ENCODE measurements at places on chromosomes 7 and 10.
A peak's percentile ranks its signal among the peaks of the same experiment; 100 is the strongest.

- DNase-seq = peak; percentile 95
Measured at GRCh38 chr10:81873932-81874816, 820 bp upstream of the NRG3 start.

GRCh38 chr7:8638076-8638475 is 204.7 kb downstream of the NXPH1 start:
- no peak for DNase-seq

DNA sequence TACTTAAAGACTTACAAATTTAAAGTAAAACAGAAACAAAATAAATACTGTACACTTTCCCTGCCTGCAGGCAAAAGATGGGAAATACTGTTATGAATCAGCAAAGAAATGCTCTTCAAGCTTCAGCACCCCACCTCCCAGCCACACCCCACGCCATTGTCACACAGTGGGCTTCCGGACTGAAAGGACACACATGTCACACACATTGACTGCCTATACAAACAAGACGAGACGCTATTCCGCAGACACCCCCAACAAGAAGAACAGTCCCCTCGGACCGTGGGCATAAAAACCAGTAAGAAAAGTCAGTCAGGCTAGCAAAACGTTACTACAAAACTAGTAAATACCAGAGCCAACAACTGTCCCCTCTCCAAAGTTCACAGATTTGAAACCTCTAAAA is 22.2 kb upstream of the PARP12 start:
- no peak for DNase-seq

DNA sequence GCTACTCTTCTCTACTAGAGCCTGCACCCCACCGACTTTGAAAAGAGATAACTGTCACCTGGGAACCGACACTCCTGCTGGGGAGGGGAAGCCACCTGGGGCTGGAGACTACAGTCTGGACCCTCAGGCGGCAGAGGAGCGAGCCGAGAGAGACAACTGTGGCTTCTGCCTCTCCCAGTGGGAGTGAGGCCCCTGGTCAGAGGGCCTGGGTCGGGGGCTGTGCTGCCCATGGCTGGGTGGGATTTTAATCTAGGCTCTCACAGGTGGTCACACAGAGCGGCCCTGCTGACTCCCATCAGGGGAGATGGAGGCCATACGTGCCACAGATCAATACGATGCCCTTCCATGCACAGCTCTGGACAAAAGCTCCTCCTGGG is 372.1 kb downstream of the DNAJB6 start:
- no peak for DNase-seq

GRCh38 chr7:80014511-80014910 is 120.1 kb upstream of the GNAI1 start:
- peak; percentile 6 for DNase-seq

DNA sequence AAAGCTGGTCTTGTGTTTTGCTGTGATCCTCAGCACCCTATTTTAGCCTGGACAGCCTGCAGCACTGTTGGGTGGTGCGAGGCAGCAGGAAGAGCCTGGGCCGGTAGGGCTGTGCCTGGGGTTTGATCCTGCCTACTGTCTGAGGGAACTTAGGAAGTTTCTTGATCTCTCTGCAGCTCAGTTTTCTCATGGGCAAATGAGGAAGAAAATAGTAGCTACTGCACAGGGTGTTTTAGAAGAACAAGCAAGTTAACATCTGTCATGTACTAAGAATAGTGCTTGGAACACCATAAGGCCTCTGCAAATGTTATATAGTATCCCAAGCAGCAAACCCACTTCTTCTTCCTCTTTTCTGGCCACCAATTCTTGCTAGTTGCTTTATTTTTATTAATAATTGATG is 12.0 kb upstream of the AGR2 start:
- DNase-seq = no peak

GRCh38 chr10:76667408-76668370 is 969.9 kb downstream of the KCNMA1 start:
- DNase-seq = no peak

GRCh38 chr7:127932076-127932475 is 99.2 kb downstream of the LRRC4 start:
- DNase-seq = no peak

DNA sequence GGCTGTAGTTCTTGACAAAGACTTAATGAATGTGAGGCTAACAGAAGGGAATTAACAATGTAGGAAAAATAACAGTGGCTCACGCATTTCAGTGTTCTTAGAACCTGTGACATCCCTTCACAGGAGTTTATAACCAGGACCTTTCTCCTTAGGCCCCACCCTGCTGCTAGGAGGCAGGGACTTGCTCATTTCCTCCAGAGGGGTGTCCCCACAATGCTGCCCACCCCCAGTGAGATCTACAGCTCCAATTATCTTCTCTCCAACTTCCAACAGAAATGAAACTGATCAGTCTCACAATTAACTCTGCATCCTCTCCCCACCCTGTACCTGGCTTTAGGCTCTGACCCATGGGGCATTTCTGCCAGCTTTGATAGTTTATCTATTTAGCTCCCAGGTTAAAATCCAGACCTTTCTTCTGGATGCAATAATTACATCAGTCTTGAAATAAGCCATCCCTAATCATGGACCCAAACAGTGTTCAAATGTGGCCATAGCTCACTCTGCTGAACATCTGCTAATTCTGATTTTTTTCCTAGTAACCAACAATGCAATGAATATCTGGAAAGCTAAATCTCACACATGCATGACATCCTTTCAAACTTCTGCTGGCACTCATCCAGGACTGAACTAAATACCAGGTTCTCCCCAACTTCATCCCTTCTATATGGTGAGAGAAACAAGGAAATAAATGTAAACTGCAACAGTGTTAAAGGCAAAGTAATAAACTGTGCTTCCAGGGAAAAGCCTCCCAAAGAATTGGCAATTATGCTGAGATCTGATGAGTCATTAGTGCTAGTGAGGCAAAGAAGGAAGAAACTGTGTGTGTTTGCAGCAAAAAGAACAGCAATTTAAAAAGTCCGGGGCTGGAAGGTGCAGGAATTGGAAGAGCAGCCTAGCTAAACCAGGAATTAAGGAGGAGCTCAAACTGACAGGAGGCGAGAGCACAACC is 64.6 kb downstream of the HERPUD2 start:
- no peak for DNase-seq

- no peak for DNase-seq
Measured at GRCh38 chr7:141558544-141559183, 7.5 kb downstream of the AGK start.

DNA sequence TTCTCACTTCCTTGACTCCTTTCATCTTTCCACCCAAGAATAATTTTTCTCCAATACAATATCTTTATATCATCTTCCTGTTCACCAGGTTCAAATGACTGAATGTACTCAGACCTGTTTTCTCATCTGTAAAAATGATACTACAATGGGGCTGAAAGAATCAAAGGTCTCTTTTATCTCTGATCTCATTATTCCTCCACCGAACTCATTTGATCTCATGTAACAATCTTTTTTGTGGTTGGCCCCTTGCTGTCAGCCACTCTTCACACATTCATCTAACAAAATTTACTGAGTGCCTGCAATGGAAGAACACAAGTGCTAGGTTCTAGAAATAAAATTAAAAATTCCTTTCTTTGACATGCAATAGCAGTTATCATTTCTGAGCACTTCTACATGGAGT is 65.0 kb downstream of the GRM8 start:
- no peak for DNase-seq

- no peak for DNase-seq
Measured at GRCh38 chr10:104109908-104110662, 11.9 kb upstream of the SFR1 start.

DNA sequence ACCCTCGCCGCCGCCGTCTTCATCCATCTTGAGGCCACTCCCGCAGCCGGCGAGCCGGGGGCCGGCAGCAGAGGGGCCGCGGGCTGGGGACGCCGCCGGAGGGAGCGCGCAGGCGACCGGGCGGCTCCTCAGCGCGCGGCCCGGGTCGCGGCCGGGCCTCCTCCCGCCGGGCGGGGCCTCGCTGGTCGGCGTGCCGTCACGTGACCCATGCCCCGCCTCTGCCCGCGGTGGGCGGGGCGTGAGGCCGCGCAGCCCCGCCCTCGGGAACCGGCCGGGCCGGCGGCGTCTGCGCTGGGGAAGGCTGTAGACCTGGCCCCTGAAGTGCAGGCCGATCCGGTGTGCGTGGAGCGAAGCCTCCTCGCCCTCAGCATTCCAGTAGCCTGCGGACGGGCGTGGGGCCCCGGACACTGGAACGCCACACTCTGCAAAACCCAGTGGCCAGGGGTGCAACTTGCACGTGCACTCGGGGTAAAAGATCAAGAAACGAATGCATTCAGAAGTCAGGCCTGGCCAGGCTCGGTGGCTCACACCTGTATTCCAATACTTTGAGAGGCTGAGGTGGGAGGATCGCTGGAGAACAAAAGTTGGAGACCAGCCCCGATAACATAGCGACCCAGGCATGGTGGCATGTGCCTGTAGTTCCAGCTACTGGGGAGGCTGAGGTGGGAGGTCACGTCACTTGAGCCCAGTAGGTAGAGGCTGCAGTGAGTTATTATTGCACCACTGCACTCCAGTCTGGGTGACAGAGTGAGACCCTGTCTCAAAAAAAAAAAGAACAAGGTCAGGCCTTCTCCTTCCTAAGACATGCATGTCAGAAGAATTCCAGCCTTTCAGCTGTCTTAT is at the start of gene CYTH3:
TSS of gene CYTH3 (minus strand) at position 144 of the 843 bp plus-strand sequence. CDS start at position 27, 117 bp downstream.
- peak; percentile 95 for DNase-seq

- DNase-seq = no peak
Measured at GRCh38 chr10:74901301-74901700, 74.9 kb downstream of the KAT6B start.

DNA sequence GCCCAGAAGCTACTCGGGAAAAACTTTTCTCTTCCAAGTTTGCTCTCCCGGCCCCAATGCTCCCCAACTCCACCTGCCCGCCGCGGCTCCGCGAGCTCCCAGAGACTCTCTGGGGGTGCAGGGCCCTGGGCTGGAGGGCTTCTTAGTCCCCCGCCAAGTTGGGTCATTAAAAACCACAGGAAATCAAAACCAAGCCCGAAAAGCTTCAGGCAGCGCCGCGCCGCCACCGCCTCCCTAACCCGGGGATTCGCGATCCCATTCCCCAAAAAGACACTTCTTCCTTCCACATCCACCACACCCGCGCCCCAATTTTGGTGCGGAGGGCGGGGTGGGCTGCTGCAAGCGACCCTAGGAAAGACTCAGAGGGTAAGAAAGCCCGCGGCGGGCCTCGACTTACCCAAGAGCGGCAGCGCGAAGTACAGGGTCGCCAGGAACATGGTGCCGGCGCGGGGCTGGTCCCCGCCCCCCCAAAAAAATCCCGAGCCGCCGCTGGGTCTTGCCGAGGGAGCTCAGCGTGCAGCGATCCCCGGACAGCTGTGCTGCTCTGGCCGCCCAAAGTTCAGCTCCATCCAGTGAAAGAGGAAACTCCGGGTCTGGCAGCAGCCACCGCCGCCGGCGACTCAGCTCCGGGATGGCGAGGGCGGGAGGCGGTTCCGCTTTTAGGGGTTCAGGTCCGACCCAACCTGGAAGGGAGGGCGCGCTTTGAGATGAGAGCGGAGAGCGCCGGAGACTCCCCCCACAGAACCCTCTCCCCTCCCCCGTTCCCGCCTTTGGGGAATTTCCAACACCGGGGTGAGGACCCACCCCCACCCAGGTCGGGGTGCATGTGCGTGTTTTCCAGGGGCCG is 1.2 kb downstream of the GFRA1 start:
- peak; percentile 57 for DNase-seq

DNA sequence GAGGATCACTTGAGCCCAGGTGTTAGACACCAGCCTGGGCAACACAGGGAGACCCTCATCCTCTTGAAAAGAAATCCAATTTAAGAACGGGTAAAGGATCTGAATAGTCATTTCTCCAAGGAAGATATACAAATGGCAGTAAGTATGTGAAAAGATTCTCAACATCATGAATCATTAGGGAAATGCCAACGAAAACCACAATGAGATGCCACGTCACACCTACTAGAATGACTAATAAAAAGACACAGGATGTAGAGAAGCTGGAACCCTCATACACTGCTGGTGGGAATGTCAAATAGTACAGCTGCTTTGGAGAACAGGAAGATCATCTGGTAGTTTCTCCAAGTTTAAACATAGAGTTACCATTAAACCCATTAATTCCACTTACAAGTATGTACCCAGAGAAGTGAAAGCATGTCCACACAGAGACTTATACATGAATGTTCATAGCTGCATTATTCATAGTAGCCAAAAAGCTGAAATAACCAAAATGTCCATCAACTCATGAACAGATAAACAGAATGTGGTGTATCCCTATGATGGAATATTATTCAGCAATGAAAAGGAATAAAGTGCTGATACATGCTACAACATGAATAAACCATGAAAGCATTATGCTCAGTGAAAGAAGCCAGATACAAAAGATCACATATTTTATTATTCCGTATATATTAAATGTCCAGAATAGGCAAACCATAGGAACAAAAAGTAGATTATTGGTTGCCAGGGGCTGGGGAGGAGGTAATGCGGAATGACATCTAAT is 13.1 kb upstream of the ZMIZ2 start:
- DNase-seq = no peak

- DNase-seq = peak; percentile 34
Measured at GRCh38 chr10:71344154-71344925, 25.3 kb downstream of the SLC29A3 start.

GRCh38 chr7:95199779-95200558 is 124.4 kb downstream of the PON1 start:
- DNase-seq = peak; percentile 60

DNA sequence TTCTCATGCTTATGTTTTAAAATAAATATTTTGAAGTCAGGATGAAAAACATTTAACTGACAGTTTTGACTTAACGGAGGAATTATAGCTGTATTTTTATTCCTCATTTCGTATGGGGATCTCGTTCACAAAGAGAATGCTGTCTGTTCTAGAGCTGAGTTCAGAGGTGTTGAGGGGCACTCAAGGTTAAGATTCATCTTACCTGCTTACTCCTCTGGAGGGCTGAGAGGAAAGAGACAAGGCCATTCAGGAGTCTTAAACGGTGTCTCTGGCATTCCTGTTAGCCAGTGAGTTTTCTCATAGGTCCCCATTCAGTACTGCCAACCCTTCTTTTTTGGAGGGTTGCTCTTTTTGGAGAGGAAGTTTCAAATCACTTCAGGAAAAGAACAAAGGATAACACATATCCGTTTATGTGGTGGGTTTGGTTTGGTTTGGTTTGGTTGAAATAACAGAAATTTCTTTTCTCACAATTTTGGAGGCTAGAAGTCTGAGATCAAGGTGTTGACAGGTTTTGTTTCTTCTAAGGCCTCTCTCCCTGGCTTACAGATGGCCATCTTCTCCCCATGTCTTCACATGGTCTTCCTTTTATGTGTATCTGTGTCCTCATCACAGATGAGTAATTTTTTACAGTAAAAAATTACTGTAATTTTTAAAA is 23.1 kb downstream of the CALHM2 start:
- DNase-seq = no peak

- peak; percentile 67 for DNase-seq
Measured at GRCh38 chr10:33335801-33336581, 1.5 kb upstream of the NRP1 start.

Data from neural progenitor cell (in vitro differentiated cells).